HFF-Myc (cell line): ENCODE measurements at places on chromosomes 7 and 10.

DNA sequence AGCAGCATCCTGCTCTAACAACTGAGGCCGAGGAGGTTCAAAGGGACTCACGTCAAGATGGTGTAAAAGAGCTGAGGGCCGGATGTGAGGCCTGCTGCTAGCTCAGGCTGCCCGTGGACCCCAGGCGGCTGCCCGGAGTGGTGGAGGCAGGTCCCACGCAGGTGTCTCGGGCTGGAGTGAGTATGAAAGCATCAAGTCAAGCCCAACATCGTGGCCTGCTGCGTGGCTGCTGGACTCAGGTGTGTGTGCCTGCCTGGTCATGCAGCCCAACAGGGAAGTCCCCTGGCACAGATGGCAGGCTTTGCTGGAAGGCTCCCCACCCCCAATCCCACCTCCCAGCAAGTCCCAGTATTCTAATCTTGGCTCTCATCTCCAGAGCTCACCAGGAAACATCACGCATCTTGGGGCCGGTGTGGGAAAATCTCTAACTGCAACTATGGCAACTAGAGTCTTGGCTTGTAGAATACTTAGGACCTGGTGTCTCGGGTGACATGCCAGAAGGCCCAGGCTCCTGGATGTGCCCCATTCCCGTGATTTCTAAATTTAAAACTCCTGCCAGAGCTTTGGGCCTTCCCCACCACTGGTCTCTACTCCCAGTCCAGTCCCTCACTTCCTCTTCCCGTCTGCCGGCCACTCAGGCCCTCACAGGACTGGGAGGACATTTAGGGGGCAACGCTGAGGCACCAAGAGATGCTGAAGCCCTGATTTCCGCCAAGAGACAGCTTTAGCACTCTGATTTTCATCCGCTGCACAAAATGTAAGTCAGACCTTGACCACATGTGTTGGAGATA, 85.9 kb downstream of the PRKAG2 start:
- DNase-seq: no peak

DNA sequence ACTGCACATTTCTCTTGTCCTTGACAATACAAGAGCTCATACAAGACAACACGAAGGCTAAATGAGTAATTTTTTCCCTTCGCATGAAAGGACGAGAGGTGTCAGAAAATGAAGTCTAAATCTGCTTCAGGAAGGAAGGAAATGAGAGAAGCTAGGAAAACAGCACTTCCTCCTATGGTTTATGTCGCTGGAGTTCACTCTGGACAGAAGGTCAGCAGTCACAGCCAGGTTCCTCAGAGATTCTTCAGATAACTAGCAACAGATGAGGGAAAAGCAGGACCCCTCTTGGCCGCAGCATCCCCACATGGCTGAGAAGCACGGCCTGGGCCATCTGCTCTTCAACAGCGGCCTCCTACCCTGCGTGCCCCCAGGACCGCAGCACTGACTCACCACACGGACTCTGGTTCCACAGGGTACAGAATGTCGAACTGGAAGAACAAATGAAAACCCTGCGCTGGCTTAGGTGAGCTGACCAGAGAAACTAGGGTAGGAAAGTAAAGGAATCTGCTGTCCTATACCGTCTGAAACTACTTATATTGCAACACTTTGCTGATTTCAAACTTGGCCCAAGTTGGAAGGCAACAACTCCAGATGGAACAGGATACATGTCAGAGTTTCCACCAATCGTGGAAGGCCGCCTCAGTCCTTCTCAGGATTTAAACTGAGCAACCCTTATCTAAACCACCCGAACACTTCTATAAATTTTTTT, 26.3 kb downstream of the DNMBP start:
- DNase-seq: peak; percentile 95

GRCh38 chr7:157011333-157012112, 1.1 kb upstream of the MNX1 start:
- DNase-seq: no peak

- peak; percentile 7 for DNase-seq
These were observed 55.1 kb upstream of the GLCCI1 start for GRCh38 chr7:7913504-7913903.

DNA sequence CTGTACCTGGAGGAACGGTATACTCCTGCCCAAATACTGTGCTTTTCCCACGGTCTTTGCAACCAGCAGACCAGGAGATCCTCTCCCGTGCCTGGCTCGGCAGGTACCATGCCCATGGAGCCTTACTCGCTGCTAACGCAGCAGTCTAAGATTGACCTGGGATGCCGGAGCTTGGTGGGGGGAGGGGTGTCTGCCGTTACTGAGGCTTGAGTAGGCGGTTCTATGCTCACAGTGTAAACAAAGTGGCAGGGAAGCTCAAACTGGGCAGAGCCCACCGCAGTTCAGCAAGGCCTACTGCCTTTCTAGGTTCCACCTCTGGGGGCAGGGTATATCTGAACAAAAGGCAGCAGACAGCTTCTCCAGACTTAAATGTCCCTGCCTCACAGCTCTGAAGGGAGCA, 22.7 kb downstream of the VPS41 start:
- no peak for DNase-seq

- DNase-seq: no peak
These were observed 29.5 kb upstream of the VDAC2 start for GRCh38 chr10:75181073-75181472.

GRCh38 chr10:118808601-118809356, 54.0 kb upstream of the CACUL1 start:
- no peak for DNase-seq

- DNase-seq: no peak
These were observed 181.1 kb upstream of the ASAH2 start for GRCh38 chr10:50432211-50433009.
